Mammary epithelial cell (primary cell): ENCODE measurements at places on chromosomes 6 and 20. TPM values are rescaled to one million over a fixed set of nuclear protein-coding genes. Genes with fewer than 3 reads are reported as not detected.

Gene CENPQ
- total RNA-seq, result 3.4 and 6.6 TPM in 2 replicates

DNA sequence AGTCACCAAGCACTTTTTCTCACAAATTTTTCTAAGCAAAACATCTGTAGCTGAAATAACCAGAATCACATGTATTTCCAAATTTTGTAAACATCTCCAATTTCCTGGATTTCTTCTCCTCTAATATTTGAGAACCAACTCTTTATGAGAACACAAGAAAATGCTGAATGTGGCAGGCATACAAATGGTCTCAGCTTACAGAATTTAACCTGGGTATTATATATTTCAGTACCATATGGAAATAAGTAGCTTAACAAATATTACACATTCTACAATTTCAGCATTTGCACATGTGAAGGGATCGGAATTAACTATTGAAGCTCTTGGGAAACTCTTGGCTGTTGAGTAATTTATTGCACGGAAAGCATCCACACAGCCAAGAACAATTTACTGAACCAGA is 92.5 kb downstream of the TBXT start:
- no peak for DNase-seq

Gene CRISP2
- total RNA-seq, result not detected

- no peak for DNase-seq
Observed at GRCh38 chr6:102798636-102799035, 1405.1 kb downstream of the GRIK2 start.
